ENCODE measurements at places on chromosomes 5 and 9. TPM values are rescaled to one million over a fixed set of nuclear protein-coding genes. Genes with fewer than 3 reads are reported as not detected.

The CSF1R gene
- total RNA-seq: not detected

The PFN3 gene
- not detected for total RNA-seq

- no peak for DNase-seq
These were observed 96.9 kb upstream of the FSTL4 start for GRCh38 chr5:133709209-133709725.

GRCh38 chr5:102651466-102651865 is 103.6 kb upstream of the PAM start:
- no peak for DNase-seq

- peak; percentile 75 for DNase-seq
These were observed 24.9 kb downstream of the RNF130 start for GRCh38 chr5:180046656-180047055.

GRCh38 chr5:59891962-59892643 is 1.4 kb downstream of the PDE4D start:
- no peak for DNase-seq
